ENCODE measurements at places on chromosomes 11 and 22. TPM values are rescaled to one million over a fixed set of nuclear protein-coding genes. Genes with fewer than 3 reads are reported as not detected.

The PAK1 gene
- total RNA-seq: 19.5 TPM

The TRPC6 gene
- total RNA-seq: 1.2 TPM

The PHF21B gene
- 1.0 TPM for total RNA-seq

The CBY1 gene
- total RNA-seq: 15.8 TPM

The DDIAS gene
- 14.9 TPM for total RNA-seq

The DUSP8 gene
- 0.74 TPM for total RNA-seq

The SCUBE2 gene
- 0.37 TPM for total RNA-seq

The LMO1 gene
- total RNA-seq: 3.0 TPM

The KLHL35 gene
- 0.83 TPM for total RNA-seq

The ANO9 gene
- total RNA-seq: 1.4 TPM

The LRRC56 gene
- total RNA-seq: 0.79 TPM

The HPX gene
- 0.51 TPM for total RNA-seq

The GPHA2 gene
- total RNA-seq: not detected

The CD6 gene
- 0.21 TPM for total RNA-seq

The LGALS1 gene
- 1,296 TPM for total RNA-seq

The DBX1 gene
- not detected for total RNA-seq

The BEST1 gene
- total RNA-seq: 1.2 TPM

The NADSYN1 gene
- total RNA-seq: 43.0 TPM

The OTOG gene
- total RNA-seq: not detected

The RPL3 gene
- 2,087 TPM for total RNA-seq

The KRTAP5-1 gene
- not detected for total RNA-seq

The NDUFA6 gene
- 74.2 TPM for total RNA-seq

The MOV10L1 gene
- total RNA-seq: 0.03 TPM

The NXPE4 gene
- not detected for total RNA-seq

The MTFP1 gene
- 69.0 TPM for total RNA-seq

The CTSW gene
- not detected for total RNA-seq

The UCP3 gene
- total RNA-seq: 0.89 TPM

The TMPRSS5 gene
- 0.08 TPM for total RNA-seq

The RASSF7 gene
- 64.1 TPM for total RNA-seq

The APOBEC3B gene
- total RNA-seq: 28.4 TPM

The TTC36 gene
- total RNA-seq: not detected

The CASP5 gene
- not detected for total RNA-seq

The GAB2 gene
- 4.3 TPM for total RNA-seq

The ZNF70 gene
- 0.75 TPM for total RNA-seq

The SCN2B gene
- not detected for total RNA-seq

The LUZP2 gene
- not detected for total RNA-seq

The FOXRED1 gene
- total RNA-seq: 22.6 TPM

The TMEM41B gene
- 18.4 TPM for total RNA-seq

The CREB3L1 gene
- total RNA-seq: 3.7 TPM

The BTBD18 gene
- not detected for total RNA-seq

The OR56A1 gene
- total RNA-seq: not detected

The SLC29A2 gene
- total RNA-seq: 8.0 TPM

The OR8D4 gene
- not detected for total RNA-seq

The TREH gene
- total RNA-seq: not detected

The SMC1B gene
- total RNA-seq: 0.03 TPM
